Activated CD8-positive, alpha-beta memory T cell treated with anti-CD3 and anti-CD28 coated beads for 4 hours (primary cell): ENCODE measurements at places on chromosomes 11 and 22.

DNA sequence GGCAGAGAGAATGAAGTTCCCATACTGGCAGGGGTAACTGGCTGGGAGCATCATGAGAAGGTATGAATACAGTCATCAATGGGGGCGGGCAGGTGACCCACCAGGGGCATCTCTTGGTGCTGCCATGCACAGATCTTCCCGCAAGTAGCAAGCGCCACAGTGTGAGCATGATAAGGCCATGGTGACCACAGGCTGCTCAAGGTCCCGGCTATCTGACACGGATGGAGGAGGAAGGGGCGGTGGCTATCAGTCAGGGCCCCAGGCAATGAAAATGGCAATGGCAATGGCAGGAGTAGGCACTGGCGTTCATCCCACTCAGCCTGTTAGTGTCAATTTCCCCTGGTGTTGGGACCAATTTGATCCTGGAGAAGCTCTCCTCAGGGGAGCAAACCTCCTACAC, 21.6 kb downstream of the ASCL2 start:
- DNase-seq: no peak

DNA sequence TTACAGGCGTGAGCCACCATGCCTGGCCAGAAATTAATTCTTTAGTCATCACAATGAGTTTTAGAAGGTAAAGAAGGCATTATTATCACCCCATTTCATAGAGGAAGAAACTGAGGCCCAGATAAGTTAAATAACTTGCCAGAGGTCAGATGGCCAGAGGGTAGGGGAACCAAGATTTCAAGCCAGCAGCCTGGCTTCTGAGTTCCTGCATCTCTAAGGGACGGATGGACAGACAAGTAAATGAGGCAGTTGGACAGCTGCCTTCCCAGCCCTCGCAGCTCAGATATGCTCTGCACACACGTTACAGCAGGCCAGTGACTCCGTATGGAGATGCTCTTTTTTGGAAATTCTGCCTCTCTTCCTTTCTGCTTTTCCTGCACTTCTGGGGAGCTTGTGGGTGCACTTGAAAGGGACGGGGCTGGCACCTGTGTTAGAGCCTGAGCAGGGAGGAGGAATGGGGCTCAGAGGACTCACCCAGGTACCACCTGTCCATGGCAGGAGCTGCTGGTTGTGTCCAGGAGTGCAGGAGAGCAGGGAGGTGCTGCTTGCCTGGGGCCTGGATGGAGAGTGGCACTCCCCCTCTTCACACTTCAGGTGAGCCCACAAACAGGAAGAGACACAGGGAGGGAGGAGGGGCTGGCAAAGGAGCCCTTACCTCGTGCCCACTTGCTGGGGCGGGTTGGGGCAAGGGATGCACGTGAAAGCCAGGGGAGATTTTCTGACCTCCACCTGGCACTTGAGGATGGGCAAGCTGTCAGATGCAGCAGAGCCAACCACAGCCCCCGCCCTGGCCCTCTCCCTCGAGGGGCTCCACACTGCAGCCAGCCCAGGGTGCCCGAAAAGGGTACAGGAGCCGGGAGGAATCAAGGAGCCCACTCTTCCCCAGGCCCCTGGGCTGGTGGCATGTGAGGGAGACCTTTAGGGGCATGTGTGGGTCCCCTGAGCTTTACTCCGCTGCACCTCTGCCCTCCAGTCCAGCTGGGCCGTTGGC, 3.3 kb upstream of the FXYD2 start:
- DNase-seq: no peak

DNA sequence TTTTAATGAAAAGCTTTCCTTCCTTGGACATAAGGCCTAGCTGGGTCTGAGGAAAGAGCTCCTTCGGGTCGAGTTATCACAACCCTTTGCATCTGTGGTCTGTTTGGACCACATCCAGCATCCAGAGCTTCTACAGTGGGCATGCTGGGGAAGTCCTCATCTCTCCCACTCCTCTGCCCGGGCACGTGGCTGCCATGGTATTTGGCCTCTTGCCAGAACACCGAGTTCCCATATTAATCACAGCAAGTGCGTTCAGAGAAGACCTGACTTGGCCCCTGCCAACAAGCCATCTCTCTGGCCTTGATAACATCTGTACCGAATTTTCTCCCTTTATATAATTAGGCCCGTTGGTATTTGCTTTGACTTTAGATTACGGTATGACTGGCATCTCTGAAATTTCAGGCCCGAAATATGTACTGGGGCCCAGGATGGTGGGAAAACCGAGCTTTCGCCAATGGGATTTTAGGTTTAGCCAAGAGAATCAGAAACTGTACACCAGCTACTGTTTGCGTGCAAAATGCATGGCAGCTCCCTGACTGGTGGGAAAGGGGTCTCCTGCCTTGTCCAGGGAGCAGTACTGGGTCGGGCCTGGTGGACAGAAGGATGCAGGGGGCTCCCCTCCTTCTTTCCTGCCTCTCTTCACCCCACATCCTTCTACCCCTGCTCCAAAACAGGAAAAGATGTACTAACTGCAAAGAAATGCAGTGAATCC, 90.0 kb downstream of the MICAL2 start:
- DNase-seq: no peak

DNA sequence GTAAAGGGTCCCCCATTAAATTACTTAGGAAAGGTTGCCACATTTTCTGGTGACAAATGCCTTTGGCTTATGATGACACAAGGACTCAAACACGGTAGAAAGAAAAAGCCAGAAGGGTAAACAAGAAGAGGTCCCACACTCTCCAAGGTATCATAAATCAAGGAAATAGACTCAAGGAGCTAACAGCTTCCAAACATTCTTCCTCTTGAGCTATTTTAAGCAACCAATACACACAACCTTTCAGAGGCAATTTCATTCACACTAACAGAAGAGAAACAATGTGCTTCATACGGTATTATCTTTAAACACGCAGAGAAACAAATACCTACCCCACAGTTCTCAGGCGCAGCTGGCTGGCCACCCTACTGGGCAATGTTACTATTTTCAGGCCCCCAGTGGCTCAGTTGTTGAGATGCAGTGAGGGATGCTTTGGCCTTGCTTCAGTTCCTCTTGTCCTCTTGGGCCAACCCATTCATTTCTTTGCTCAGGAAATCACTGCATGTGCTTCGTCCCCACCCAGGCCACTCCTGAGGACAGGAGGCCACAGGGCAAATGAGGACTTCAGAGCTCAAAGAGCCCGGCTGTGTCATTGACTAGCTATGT, 15.8 kb downstream of the ABTB2 start:
- no peak for DNase-seq

DNA sequence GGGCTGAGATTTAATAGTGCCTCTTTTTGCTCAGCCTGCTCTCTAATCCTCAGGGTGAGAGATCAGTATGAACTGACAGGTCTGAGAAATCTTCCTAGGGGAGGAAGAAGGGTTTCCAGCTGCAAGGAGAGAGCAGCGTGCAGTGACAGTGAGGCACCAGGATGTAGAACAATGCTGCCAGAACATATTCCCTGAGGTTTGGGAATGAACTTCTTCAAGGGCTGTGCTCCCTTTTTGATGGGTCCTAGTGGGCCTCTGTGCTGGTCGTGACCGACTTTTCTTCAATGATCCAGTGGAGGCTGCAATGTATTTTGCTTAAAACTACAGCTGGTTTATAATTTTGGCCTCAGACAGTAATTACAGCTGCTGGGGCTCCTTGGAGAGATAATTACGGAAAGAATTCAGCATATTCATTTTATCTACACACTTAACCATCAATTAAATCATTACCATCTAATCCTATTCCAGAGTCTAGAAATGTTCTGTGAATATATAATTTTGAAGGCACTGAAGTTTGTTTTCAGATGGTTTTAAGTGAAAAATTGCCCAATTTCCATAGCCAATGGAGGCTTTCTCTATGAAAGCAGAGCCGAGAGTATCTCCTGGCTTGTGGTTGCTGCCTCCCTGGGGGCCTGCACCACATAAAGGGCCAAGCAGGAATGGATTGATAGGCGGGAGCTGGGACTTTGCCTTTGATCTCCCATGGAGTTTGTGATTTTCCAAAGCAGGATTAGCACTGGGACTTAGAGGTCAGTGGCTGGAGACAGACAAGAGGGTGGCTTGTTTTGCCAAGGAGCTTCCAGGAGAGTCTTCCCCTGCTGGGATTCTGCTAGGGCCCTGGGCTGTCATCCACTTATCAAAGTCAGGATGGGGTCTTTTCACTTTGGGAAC, 41.0 kb upstream of the OLFML1 start:
- no peak for DNase-seq

DNA sequence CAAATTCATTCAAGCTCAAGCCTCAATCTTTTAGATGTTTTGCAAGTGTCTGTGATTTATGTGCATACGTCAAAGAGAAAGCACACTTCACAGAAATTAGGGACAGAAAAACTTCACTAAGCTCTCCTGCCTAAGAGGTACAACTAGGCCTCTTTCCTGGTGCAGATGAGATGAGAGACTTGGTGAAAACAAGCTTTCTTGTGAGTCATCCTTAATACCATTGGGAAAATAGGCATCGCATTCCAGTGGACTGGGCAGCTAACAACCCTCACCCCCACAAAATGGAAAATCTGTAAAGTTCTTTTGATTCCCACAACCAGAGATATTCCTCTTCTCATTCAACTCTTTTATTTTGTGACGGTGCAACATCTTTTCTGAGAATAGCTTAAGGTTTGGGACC, 1110.4 kb upstream of the CCDC90B start:
- DNase-seq: no peak

DNA sequence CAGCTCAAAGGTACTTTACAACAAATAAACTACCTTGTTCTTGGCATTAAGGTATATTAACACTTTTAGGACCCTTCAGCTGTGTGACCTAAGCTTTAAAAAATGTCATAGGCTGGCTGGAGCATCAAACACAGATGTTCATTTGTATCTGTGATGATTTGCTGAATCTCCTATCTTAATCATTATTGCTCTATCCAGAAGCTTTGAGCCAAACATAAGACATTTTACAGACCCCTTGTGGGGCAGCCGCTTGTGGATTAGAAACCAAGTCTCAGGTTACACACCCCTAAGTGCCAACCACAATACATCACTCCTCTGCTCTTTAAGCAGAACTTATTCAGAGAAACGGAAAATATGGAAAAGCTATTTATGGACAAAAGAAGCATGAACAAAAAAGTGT, 394.2 kb upstream of the CCDC90B start:
- no peak for DNase-seq

DNA sequence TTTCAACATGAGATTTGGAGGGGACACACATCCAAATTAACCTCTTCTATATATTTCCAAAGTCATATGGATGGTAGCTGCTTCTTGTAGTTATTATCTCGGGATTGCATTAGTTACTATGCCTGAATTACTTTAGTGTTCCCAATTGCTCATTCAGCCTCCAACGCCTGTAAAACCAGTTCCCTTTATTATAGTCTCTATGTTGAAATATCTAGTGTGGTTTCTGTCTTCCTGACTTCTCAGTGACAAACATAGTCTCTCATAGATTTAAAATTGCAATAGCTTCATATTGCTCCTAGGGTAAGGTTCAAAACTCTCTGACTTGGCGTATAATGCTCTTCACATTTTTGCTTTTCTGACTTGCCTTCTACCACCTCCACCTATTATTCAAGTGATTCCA, 366.4 kb downstream of the CASP12 start:
- no peak for DNase-seq

- no peak for DNase-seq
Observed at GRCh38 chr11:100991541-100991940, 138.1 kb downstream of the PGR start.

DNA sequence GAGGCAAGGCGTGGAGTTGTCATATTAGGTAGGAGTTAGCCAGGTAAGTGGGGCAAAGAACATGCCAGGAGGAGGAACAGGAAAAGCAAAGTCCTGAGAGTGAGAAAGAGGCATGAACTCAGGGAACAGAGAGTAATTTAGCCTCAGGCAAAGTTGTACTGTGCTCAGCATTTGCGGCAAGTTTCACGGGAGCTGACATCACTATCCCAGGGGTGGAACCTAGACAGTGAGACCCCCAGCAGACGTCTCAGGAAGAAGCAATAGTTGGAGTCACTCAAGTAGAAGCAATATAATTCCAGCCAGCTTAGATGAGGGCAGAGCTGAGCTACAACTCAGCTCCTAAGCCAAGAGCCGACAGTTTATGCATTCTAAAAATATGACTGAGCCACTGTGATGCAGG, 426.0 kb upstream of the ISX start:
- no peak for DNase-seq

- no peak for DNase-seq
Observed at GRCh38 chr22:25928038-25928437, 186.1 kb downstream of the MYO18B start.

- no peak for DNase-seq
Observed at GRCh38 chr22:44289414-44290171, 23.2 kb downstream of the SHISAL1 start.

GRCh38 chr22:27983361-27983791, 64.3 kb upstream of the PITPNB start:
- DNase-seq: no peak

GRCh38 chr11:117877120-117877784, 794 bp upstream of the FXYD6 start:
- DNase-seq: no peak

DNA sequence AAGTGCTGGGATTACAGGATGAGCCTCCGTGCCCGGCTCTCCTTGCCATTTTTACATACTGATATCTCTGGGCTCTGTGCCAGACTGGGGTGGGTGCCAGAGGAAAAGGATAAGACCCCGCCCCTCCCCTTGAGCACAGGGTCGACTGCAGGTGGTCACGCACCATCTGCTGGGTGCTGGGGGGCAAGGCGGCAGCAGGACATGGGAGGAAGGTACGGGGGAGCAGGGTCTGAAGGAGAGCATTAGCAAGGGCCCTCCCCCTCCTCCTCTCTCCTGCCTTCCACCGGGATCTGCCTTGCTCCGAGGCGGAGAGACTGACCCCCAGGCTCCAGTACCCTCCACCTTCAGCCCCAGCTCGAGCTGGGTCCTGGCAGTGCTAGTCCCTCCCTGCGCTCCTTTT, 9.7 kb upstream of the PGA3 start:
- DNase-seq: no peak

- no peak for DNase-seq
Observed at GRCh38 chr11:110977661-110978060, 265.4 kb upstream of the ARHGAP20 start.

GRCh38 chr11:62770778-62771143, 435 bp upstream of the TAF6L start:
- DNase-seq: no peak

- DNase-seq: no peak
Observed at GRCh38 chr11:118415739-118416068, 14.3 kb downstream of the ATP5MG start.

- no peak for DNase-seq
Observed at GRCh38 chr22:48234011-48234410, 1471.6 kb downstream of the TBC1D22A start.

GRCh38 chr11:44630511-44631210, 65.2 kb downstream of the CD82 start:
- DNase-seq: no peak
